ENCODE measurements at places on chromosomes 11 and 22.

DNA sequence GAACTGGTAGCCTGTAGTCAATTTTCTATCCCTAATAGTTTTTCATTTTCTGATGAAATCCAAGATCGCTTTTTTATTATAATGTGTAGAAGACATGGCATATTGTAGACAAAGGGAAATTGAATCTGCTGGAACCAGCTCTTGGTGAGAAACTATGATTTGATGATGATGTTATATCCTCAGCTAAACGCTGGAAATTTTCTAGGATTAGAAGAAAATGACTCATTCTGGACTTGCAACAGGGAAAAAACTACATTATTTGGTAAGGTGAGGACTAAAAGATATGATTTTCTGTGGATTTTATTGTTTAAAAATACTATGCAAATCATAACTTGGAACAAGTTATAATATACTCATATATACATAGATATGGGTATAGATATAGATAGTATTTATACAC lies 14.1 kb upstream of the PGM2L1 start:
- no peak for DNase-seq

GRCh38 chr22:27226666-27227065 lies 569.3 kb downstream of the MIAT start:
- no peak for DNase-seq

DNA sequence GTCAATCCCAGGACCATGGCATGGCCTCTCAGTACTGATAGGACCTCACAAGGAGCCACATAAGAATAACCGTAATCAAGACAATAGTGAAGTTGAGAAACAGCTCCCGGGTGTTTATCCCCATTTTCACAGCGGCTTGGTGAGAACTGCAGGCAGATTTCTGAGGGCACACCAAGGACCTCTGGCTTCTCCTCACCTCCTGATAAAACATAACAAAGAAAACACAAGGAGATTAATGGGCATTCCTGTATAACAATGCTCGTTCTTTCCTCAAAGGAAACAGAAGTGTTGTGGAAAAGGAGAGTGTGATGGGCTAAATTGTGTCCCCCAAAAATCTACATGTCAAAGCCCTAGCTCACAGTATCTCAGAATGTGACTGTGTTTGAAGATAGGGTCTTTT lies 4.0 kb downstream of the SLN start:
- DNase-seq: no peak

DNA sequence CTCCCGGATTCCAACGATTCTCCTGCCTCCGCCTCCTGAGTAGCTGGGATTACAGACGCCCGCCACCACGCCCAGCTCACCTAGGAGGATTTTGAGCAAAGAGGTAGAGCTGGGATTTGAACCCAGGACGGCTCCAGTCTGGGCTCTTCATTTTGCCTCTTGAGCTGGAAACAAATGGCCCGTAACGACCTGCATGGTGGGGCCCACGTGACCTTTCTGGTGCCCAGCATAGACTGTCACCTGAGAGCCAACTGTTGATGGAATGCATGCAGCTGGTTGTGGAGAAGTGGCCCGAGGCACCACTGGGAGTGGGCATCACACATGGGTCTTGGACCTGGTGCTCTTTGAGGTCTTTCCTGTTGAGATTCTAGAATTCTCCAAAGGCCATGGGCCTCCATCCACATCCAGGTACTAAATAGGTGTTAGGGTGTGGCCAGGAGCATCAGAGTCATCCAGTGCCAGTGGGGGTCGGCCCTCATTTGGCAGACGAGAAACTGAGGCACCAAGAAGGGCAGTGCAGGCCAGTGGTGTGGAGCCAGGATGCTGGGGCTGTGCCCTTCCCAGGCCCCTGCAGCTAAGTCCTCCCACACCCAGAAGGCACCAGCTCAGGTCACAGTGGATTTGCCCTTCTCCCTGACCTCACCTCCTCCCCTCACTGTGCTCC lies 3.9 kb downstream of the ATF4 start:
- no peak for DNase-seq

DNA sequence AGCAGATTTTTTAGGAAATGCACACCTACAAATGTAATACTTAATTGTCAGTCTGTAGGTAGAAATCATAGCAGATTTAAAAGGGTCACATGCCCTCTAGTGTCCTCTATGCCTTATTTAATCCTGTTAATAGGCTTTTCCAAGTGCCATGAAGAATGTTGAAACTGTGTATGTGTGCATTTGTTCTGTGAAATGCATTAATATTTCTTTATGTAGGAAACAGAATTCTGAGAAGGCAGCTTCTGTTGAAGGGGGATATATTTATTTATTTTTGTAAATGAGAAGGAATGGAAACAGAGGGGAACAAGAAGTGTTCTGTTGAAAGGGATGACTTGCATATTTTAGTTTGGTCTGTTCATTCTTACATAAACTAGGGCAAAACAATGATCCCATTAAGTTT lies 51.0 kb downstream of the SVIP start:
- DNase-seq: no peak

- DNase-seq: no peak
These were observed 14.0 kb downstream of the EP300 start for GRCh38 chr22:41106122-41106968.

- peak; percentile 51 for DNase-seq
These were observed 1.8 kb downstream of the SIK3 start for GRCh38 chr11:117096201-117096991.

DNA sequence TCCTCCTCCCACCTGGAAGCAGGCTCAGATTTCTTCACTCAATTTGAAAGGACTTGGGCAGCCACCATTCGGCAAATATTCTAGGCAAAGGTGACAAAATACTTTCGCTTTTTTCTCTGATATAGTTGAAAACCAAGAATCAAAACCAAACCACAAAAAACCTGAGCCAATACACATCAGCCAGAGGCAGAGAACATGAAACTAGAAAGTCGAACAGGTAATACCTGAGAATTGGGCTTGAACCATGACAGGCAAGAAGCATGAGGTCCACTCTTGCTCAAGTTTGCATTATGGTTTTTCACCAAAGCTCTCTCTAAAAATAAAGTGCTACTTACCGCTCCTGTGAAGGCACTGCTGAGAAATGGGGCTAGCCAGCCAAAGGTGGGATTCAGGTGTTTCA lies 26.2 kb upstream of the LDLRAD3 start:
- DNase-seq: no peak

DNA sequence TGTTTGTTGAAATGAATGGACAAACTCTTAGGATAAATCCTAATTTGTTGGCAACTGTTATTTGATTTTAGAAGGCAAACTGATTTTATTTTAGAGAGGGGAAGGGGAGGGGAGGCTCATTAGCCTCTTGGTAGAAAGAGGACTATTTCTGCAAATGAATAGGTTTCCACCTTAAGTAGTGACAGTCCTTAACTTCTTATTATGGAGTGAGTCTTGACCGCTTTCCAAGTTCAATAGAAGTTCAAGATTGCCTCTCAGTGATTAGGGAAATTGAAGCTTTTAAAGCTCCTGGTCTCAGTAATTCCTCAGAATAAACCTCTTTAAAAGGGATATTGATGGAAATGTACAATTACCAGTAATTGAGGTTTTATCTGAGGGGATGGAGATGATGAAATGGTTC lies 55.7 kb downstream of the PANX1 start:
- no peak for DNase-seq

Data from nucleus accumbens (tissue), 56 donors.